ENCODE measurements at places on chromosomes 11 and 22.

- peaks cover 5% of the 10 kb centered on the region for H3K36me3 ChIP-seq
- H3K4me1 ChIP-seq: peaks cover 8% of the 10 kb centered on the region
- DNase-seq: no peak
- H3K4me3 ChIP-seq: no peak overlapping the region
These were observed 35.7 kb downstream of the EIF3F start for GRCh38 chr11:8022876-8023275.

DNA sequence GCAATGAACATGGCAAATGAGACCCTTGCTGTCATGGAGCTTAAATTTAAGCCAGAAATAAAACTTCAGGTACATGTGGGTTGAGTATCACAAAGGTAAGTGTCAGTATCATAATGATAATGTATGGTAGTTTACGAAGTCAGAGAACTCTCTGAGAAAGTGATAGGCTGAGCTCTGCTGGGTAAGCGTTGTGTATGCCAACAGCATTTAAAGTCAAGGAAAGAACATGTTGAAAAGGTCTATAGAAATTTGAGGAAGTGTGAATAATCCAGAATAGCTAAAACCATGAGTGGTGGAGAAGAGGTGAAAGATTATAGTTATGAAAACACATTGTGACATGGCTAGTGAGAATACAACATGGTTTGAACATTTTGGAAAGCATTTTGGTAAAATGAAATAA is 17.4 kb upstream of the CTSC start:
- H3K27me3 ChIP-seq: no peaks in the 10 kb centered on the region
- no peak for DNase-seq
- no peaks in the 10 kb centered on the region for H3K36me3 ChIP-seq
- H3K4me1 ChIP-seq: peaks cover 3% of the 10 kb centered on the region
- H3K4me3 ChIP-seq: no peak overlapping the region

DNA sequence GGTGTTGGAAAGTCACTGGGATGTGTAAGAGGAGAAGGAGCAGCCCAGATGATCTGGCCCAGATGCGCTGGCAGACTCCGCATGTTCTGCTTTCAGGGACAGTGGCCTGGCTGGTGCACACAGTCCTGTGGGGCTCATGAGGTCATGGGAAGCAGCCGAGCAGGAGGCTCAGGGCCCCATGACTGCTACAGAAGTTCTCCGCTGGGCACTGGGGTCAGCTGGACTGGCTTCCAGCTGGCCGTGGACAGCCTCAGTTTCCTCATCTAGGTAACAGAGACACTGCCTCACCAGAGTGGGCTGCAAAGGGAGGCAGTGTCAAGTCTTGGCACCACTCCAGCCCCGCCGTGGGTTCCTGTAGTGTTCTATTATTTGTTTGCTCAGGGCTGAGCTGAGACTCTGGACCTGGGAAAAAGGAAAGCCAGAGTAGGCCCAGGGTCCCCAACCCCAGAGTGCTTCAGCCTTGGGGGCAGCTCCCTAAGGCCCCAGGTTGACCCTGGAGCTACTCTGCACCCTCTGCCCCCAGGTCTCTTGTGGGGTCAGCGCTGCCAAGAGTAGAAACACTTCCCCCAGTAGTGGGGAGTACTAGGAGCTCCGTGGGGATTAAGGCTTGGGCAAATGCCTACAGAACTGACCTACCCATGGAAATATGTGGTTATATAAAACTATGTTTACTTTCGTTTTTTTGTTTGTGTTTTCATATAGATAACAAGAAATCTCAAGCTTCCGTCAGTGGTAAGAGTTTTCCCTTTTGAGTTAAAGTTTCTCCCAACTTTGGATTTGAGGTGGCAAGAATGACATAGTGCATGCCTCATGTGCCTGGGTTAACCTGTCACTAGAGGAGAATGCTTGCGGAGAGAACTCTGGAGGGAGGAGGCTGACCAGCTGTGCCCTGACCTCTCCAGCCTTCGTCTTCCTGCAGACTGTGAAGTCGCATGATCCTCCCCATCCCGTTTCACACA is 45.3 kb downstream of the MED15 start:
- peaks cover 36% of the 10 kb centered on the region for H3K4me1 ChIP-seq
- DNase-seq: no peak
- H3K27me3 ChIP-seq: peaks cover 7% of the 10 kb centered on the region
- H3K36me3 ChIP-seq: peaks cover 48% of the 10 kb centered on the region
- no peak overlapping the region for H3K4me3 ChIP-seq
- H3K27ac ChIP-seq: no peak overlapping the region

- H3K36me3 ChIP-seq: no peaks in the 10 kb centered on the region
- DNase-seq: no peak
- H3K27me3 ChIP-seq: no peaks in the 10 kb centered on the region
- H3K4me3 ChIP-seq: no peak overlapping the region
These were observed 38.8 kb downstream of the STIM1 start for GRCh38 chr11:3894128-3894731.

- no peaks in the 10 kb centered on the region for H3K36me3 ChIP-seq
- H3K4me1 ChIP-seq: peaks cover 16% of the 10 kb centered on the region
- no peak for DNase-seq
- no peak overlapping the region for H3K27ac ChIP-seq
- H3K4me3 ChIP-seq: no peak overlapping the region
- peaks cover 7% of the 10 kb centered on the region for H3K27me3 ChIP-seq
These were observed 29.5 kb upstream of the FCHSD2 start for GRCh38 chr11:73171436-73172161.

GRCh38 chr11:10777393-10777793 is 26.3 kb downstream of the CTR9 start:
- no peak overlapping the region for H3K4me3 ChIP-seq
- H3K4me1 ChIP-seq: peaks cover 7% of the 10 kb centered on the region
- H3K27ac ChIP-seq: no peak overlapping the region

DNA sequence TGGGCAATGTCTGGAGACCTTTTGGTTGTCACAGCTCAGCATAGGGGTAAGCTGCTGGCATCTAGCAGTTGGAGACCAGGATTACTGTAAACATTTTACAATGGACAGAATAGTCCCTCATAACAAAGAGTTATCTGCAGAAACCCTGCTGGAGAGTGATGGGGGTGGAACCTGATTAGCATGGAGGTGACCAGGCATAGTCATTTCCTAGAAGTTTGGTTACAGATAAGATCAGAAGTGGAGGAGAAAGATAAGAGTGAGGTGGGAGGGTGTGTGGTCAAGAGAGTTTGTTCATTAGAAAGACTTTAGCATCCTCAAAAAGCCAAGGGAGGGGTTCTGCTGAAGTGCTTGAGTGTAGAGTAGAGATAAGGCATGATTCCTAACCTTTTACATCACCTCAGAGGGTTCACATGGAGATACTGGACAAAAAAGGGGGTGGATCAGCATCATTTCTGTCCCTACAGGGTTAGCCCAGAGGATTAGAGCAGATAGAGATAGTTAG is 38.8 kb downstream of the PRDM11 start:
- H3K27ac ChIP-seq: no peak overlapping the region
- H3K4me3 ChIP-seq: no peak overlapping the region
- H3K27me3 ChIP-seq: no peaks in the 10 kb centered on the region
- peaks cover 9% of the 10 kb centered on the region for H3K4me1 ChIP-seq

DNA sequence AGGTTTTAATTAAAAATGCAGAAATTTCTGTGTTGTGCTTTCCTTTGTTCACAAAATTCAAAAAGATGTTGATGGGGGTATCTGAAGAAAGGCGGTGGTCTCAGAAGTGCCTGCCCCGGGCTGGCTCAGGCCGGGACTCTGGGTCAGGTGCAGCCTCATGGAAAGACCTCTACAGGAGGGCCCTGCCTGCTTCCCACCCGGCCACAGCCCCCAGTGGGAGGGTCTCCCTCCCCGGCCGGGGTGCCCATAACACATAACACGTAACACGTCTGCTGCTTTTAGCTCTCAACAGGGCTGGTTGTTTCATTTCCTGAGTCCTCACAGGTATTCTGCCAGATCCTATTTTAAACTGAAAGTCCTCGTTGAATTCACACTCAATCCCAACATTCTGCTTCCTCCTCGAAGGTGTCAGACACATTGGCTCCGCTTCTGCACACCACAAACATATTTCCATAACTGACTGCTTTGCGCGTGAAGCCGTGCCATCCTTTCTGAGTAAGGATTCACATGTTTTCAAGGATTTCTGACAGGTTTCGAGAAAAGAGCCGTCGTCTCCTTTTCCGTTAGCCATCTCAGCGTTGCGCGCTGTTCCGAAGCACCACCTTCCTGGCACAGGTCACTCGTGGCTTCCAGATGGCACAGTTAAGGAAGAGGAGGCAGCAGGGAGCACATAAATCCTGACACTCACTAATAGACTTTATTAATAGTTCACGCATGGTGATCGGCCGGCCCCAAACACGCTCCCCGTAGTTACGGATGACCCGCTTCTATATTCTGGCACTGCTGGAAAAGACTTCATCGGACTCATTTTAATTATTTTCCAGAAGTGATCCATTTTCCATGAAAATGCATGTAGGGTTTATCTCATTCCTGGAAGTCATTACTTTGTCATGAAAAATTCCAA is 569.3 kb downstream of the BRD1 start:
- no peaks in the 10 kb centered on the region for H3K36me3 ChIP-seq
- H3K27ac ChIP-seq: no peak overlapping the region
- DNase-seq: no peak
- no peak overlapping the region for H3K4me3 ChIP-seq
- H3K4me1 ChIP-seq: no peaks in the 10 kb centered on the region
- H3K27me3 ChIP-seq: peaks cover 6% of the 10 kb centered on the region

DNA sequence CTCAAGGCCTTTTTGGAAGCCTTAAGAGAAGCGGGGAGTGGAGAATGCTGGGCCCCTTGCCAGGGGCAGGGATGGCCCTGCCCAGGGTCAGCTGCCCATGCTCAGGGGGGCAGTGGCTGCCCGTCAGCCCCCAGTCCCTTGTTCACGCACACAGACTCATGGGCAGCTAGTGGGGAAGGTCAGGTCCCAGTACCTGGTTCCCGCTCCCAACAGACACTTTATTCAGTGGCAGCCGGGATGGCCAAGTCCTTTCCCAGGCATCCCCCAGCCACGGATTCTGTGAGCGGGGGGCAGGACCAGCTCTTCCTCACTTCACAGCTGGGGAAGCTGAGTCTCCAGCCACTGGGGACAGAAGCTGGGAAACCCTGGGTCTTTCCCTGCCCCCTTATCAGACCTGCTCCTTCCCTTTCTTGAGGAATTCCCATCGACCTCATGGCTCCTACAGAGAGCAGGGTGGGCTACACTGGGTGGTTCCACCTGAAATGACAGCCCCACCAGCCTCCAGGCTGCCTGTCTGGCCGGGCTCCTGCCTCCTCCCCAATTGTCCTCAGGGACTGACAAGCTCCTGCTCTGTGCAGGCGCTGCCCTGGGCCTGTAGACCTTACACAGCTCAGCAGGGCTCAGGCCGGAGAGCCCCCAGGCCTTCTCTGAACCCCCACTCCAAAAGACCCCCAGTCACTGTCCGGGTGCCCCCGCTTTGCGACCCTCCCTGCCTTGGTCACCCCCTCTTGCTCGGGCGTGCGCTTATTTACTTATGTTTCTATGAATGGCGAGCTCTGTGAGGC is 61.0 kb upstream of the FGF3 start:
- H3K36me3 ChIP-seq: no peaks in the 10 kb centered on the region
- DNase-seq: no peak
- no peak overlapping the region for H3K4me3 ChIP-seq
- no peaks in the 10 kb centered on the region for H3K27me3 ChIP-seq

DNA sequence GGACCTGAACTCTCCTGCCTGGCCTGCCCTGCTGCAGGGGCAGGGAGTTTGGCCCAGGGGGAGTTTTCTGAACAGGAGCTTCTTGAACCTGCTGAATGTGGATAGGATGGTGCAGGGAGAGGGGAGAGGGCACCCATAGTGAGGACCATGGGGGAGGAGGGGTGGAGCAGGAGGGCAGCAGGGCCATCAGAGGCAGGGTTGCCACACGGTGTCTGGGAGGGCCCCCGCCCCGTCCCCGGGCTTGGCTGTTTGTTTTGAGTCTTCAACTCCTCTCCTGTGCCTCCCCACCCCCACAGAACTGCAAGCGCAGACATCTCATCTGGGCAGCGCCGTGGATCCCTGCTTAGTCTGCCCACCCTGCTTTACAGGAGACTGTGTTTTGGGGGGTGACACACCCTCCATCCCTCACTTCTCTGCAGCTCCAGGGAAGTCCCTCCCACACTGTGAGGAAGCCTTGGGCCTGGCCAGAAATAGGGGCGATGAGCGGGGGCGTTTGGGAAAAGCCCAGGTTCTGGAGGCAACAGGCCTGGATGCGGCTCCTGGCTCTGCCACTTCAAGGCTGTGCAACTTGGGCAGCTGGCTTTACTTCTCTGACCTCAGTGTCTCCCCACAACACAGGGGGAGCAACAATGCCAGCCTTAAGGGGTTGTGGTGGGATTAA is 14.4 kb downstream of the NFAM1 start:
- no peaks in the 10 kb centered on the region for H3K4me1 ChIP-seq
- no peak overlapping the region for H3K27ac ChIP-seq
- no peak overlapping the region for H3K4me3 ChIP-seq

DNA sequence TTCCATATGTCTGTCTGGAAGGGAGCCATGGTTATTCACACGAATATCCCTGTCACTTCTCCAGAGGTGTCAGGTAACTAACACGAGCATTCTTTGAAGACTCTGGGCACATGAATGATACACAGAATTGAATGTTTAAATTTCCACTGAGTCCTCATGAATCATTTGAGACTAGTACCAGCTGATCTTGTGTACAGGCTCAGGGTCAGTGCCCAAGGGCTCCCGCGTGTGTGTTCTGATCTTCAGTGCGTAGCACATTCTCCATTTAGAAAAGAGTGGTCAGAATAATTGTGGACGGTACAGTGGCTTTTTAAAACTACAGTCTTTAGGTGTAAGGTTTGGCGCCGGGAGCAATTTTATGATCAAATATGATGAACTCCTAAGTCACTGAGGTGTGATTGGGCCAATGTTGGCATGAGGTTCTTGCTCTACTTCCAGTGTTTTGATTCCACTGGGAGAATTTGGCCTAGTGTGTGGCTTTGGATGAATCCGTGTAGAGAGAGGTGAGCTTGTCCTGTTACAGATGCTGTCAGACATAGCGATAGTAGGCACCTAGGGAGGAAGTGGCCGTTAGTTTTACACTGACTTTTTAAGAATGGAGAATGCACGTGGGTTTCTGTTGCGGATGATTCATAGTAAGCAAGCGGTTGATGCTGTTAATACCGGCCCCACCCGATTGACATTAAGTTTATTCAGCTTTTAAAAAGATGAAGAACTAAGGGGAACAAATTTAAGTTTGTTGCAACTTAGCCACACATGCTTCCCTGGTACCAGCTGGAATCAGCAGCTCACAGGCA is 22.2 kb downstream of the NUP50 start:
- no peak overlapping the region for H3K4me3 ChIP-seq
- no peak overlapping the region for H3K27ac ChIP-seq
- DNase-seq: no peak
- H3K4me1 ChIP-seq: peaks cover 8% of the 10 kb centered on the region

GRCh38 chr22:44179989-44180705 is 578 bp upstream of the PARVG start:
- H3K4me3 ChIP-seq: no peak overlapping the region
- DNase-seq: no peak
- H3K27me3 ChIP-seq: peaks cover 4% of the 10 kb centered on the region
- no peaks in the 10 kb centered on the region for H3K36me3 ChIP-seq
- no peak overlapping the region for H3K27ac ChIP-seq
- peaks cover 4% of the 10 kb centered on the region for H3K4me1 ChIP-seq

DNA sequence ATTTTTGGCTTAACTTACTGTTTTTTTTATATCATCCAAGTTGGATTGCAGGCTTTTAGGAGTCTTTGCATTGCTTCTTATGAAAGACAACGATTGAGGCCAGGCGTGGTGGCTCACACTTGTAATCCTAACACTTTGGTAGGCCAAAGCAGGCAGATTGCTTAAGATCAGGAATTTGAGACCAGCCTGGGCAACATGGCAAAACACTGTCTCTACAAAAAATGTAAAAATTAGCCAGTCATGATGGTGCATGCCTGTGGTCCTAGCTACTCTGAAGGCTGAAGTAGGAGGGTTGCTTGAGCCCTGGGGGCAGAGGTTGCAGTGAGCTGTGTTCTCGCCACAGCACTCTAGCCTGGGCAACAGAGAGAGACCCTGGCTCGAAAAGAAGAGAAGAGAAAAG is 56.6 kb downstream of the BID start:
- H3K4me1 ChIP-seq: peaks cover under 1% of the 10 kb centered on the region
- H3K36me3 ChIP-seq: no peaks in the 10 kb centered on the region
- H3K27me3 ChIP-seq: no peaks in the 10 kb centered on the region

All from endothelial cell (in vitro differentiated cells).